ENCODE measurements at places on chromosomes 1 and 21. TPM values are rescaled to one million over a fixed set of nuclear protein-coding genes. Genes with fewer than 3 reads are reported as not detected.

GRCh38 chr1:202176949-202177927 is 16.4 kb upstream of the LGR6 start:
- DNase-seq = no peak

GRCh38 chr1:1287288-1288110 is 7.3 kb downstream of the SCNN1D start:
- DNase-seq = no peak

DNA sequence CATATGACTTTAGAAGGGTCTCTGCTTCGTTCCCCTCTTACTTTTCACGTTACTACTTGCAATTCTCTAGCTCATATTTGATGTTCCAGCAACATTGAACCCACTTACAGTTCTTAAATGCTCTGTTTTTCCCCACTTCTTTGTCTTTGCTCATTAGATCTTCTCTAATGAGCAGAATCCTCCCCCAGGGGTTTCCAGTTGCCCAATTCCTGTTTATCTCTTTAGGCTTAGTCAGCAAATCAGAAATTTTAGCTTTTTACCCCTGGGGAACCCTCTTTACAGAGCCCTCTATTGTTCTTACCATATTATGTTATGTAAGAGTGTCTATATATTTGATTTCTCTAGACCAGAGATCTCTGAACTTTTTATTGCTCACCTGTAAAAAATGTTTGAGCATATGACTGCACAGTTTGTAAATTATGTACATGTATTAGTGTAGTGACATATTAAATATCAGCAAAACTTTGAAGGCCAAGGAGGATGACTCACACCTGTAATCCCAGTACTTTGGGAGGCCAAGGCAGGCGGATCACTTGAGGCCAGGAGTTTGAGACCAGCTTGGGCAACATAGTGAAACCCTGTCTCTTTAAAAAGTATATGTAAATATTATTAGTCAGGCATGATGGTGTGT is 71.4 kb downstream of the FNBP1L start:
- DNase-seq = no peak

DNA sequence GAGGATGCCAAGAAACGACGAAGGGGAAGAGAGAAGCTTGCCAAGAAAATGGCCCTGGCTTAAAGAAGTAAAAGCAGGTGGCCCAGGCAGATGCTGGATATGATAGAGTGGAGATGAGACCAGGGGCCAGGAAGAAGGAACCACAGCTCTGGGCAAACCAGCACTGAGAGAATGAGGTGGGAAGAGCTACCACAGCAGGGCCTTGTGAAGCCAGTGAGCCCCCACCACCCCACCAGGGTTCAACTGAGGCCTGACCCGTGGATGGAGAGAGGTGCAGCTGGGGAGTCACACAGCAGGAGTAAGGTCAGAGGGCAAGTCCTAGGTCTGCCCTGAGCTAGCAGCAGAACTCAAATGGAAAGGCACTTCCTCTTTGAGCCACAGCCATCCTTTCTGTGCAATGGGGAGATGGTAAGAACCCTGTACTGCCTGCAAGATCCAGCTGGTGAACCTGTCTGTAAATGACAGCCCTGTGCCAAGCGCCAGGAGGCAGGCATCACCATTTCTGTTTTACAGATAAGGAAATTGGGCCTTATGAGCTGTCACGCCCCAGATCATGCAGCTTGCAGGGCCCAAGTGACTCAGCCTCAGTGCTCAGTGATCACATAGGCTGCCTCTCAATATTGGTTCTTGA is 8.5 kb downstream of the SH3BGRL3 start:
- no peak for DNase-seq

GRCh38 chr1:93015590-93015989 is 54.3 kb upstream of the DIPK1A start:
- DNase-seq = no peak

DNA sequence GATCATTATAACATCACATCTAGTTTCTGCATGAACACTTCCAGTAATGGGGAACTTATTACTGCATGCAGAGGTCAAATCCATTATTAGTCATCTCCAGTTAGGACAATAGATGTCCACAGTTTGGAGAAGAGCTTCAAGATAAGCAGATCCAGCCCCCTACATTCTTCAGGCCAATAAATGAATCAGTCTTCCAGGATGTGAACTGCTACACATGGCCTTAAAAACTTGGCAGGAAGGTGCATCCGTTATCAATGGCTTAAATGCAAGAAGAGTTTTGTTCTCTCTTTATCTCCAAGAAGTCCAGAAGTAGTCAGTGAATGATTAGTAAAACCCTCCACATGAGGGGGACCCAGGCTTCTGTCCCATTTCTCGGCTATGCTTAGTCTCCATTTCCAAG is 70.8 kb downstream of the DMRTA2 start:
- no peak for DNase-seq

DNA sequence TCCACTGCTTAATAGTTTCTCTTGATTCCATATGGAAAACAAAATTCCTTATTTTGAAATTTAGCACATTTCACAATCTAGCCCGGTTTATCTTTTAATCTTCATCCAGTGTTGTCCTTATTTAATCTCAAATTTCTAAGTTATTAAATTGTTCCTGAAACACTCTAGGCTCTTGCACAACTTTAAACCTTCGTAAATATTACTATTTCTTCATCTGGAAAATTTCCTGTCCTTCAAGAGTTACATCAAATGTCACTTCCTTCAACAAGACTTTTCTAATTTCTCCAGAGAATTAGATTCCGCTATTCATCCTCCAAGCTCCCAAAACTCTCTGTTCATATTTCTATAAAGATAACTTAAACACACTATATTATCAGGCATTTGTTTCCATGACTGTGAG is 6.5 kb downstream of the FMO5 start:
- no peak for DNase-seq

DNA sequence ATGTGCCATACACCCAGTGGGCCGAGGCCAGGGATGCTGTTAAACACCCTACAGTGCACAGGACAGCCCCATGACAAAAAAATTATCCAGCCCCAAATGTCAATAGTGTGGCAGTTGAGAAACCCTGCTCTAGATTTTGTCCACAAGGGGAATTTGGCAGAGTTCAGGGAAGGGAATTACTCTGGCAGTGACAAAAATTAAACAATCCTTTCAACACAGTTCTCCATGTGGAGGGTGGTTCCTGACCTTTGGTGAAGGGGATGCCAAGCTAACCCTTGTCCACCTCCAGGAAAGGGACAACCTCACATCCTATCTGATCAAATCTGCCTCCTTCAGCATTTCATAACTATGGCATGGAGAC is 28.4 kb upstream of the CD84 start:
- DNase-seq = no peak

DNA sequence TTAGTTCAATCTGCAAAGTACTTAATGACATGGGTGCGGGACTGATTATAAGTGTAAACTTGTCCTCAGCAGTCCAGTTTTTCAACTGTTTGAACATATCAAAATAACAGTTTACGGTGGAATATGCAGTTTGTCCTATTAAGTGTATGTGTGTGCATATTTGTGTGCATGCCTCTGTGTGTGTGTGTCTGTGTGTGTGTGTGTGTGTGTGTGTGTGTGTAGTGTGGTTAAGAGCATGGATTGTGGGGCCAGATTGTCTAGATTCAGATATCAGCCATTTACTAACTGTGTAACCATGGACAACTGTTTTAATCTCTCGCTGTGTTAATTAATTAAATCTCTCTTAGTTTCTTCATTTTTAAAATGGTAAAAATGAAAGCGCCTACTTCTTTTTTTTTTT is 39.0 kb downstream of the NEXN start:
- no peak for DNase-seq

DNA sequence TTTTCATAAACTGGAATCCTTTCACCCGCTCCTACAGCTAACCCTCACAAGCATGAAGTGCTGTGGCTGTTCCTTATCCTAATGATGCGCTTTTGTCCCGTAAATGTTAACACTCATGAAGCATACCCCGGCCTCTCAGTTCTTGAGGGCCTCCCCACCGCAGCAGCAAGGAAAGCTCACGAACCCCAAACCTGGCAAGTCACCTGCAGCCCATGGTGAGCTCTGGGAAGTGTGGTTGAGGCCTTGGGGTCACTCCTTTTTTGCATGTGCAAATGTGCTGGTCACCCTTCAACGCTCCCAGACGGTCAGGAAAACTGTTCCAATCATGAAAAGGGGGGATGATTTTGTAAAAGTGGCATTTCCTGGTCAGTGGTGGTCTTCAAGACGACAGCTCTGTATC is 124.6 kb downstream of the PRDM2 start:
- DNase-seq = no peak

- no peak for DNase-seq
Measured at GRCh38 chr1:233665575-233666270, 51.8 kb downstream of the KCNK1 start.

- no peak for DNase-seq
Measured at GRCh38 chr1:206495493-206496046, 11.8 kb upstream of the RASSF5 start.

- no peak for DNase-seq
Measured at GRCh38 chr1:8213676-8214075, 104.2 kb upstream of the SLC45A1 start.

DNA sequence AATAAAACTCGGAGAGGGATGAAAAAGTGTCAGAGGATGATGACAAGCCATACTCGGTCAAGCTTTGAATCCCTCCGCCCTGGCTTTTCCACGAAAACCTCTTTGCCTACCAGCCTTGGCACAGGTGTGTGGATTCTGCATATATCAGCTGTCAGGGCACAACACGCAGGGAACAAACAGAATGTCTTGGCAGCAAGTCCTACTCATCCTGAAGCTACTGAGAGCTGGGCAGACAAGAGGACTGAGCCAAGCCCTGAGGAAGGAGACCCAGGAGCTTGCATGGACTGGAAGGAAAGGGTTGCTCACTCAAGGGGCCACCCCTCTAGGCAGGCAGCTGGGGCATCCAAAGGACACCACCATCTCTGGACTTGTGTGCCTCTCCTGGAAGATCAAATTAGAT is 132.4 kb downstream of the HMGB4 start:
- DNase-seq = no peak

- DNase-seq = no peak
Measured at GRCh38 chr1:85224295-85224694, 23.5 kb upstream of the SYDE2 start.

DNA sequence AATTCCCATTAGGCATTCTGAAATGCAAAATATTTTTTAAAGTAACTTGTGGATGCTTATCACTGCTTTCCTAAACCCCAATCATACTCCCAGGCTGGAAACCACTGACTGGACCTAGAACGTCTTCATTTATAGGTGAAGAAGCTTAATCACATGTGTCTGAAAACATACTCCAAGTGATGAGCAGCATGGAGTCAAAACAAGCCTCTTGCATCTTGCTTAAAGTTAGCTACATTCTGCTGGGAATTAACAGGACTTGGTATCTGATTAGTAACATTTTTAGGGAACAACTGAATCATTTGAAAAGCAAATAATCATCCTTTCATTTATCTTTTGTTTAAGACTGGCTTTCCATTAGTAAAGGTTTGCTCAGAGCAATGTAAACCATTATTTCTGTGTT is 105.7 kb downstream of the AK5 start:
- DNase-seq = no peak

DNA sequence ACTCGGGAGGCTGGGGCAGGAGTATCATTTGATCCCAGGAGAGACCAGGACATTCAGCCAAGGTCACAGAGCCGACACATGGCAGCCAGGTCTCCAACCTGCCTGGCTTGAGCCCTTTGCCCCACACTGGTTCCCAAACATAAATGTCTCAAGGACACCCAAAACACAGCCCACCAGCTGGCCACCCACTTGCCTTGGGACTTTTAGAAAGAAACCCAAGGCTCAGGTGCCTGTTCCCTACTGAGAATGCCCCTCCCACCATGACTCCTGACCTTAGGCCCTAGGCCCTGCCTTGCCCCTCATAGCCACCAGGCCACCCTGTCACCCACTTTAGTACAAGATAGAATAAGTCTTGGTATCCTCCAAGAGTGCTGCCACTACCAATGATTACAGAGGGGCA is 41.9 kb upstream of the LRP8 start:
- no peak for DNase-seq

DNA sequence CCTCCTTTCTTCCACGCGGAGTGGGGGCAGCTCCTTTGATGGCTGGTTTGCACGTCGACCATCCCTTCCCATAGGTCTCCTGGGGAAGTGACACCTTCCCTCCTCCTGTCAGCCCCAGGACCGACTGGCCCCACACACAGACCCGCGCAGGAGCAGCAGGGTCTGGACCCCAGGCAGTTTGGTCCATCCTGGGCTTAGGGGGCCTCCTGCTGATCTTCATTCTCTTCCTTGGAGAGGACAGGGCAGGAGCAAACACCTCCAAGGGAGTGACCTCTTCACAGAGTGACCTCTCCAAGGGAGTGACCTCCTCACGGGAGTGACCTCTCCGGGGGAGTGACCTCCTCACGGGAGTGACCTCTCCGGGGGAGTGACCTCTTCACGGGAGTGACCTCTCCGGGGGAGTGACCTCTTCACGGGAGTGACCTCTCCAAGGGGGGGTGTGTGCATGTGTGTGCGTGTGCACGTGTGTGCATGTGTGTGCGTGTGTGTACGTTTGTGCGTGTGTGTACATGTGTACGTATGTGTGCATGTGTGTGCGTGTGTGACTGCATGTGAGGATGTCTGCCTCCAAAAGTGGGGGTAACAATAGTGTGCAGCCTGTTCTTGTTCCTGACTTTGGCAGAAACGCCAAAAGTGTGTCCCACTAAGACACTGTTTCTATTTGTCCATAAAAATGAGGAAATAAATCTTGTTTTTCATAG is 29.8 kb downstream of the COL6A1 start:
- peak; percentile 21 for DNase-seq

GRCh38 chr1:45679123-45679522 is 7.2 kb downstream of the GPBP1L1 start:
- DNase-seq = no peak

- DNase-seq = no peak
Measured at GRCh38 chr1:59391212-59392179, 94.6 kb downstream of the FGGY start.

- DNase-seq = peak; percentile 65
Measured at GRCh38 chr1:3611170-3612019, at the start of gene MEGF6. Gene MEGF6, minus strand, starts transcription at chr1:3611508. Its CDS starts 240 bp downstream, at chr1:3611268.

DNA sequence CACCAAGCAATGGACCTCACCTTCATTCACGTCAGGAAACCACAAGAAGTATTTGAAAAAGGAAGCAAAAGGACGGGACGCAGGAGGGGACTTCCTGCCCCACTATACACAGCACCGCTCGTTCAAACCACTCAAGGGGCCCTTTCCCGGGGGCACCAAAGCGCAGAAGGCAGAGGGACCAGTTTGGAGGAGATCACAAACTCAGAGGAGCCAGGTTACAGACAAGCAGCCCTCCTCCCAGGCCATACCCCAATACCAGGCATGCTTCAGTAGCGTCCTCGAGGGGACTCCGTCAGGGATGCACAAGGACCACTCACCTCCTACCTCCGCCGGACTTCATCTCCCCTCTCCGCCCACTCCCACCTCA is 685 bp downstream of the CRTC2 start:
- no peak for DNase-seq

Gene C1QA
- 90.8 TPM for total RNA-seq

Gene PADI2
- total RNA-seq = 29.7 TPM

Gene KCNE1
- 3.8 TPM for total RNA-seq

Gene TRIM46
- not detected for total RNA-seq

Gene GPR3
- total RNA-seq = not detected

Gene APH1A
- total RNA-seq = 78.4 TPM

Gene DCST1
- total RNA-seq = not detected

Gene TRAF5
- total RNA-seq = 98.2 TPM

Gene KRTAP24-1
- not detected for total RNA-seq
